ENCODE measurements at places on chromosomes 2 and 18.

GRCh38 chr2:30190637-30191036 lies 40.7 kb upstream of the LBH start:
- DNase-seq, result no peak

DNA sequence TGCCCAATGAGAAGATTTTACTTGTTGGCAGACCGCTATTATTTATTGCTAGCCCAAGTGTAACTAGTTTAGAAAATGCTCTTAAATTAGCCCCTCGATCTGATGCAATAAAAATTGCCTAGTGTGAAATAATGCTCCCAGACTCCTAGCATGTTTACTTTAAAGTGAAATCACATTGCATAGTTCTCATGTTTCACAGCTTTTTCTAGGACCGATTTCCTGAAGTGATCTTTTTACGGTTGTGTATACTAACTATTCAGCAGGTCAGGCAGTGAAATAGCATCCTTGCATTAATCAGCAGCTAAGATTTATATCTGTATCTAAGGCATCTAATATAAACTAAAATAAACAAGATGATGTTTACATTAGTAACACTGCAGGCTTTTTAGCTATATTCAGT lies 52.4 kb downstream of the PMS1 start:
- DNase-seq, result no peak

- DNase-seq, result no peak
These were observed 2.0 kb upstream of the CHRND start for GRCh38 chr2:232523682-232524597.

DNA sequence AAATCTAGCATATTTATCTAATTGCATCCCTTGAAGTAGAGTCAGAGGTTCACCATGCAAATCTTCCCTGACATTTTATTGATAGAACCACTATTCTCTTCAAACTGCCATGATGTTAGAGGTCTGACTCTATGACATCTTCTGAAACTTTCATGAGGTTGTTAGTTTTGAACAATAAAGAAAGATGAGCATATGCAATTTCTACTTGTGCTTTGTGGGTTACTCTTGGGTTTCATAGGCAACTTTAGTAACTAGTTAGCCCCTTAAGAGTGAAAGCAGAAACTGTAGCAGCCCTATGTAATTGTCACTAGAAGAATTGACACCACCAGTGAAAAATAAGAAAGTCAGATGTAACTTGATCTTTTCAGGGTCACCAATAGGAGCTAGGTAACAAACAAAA lies 53.1 kb upstream of the ZEB2 start:
- no peak for DNase-seq

DNA sequence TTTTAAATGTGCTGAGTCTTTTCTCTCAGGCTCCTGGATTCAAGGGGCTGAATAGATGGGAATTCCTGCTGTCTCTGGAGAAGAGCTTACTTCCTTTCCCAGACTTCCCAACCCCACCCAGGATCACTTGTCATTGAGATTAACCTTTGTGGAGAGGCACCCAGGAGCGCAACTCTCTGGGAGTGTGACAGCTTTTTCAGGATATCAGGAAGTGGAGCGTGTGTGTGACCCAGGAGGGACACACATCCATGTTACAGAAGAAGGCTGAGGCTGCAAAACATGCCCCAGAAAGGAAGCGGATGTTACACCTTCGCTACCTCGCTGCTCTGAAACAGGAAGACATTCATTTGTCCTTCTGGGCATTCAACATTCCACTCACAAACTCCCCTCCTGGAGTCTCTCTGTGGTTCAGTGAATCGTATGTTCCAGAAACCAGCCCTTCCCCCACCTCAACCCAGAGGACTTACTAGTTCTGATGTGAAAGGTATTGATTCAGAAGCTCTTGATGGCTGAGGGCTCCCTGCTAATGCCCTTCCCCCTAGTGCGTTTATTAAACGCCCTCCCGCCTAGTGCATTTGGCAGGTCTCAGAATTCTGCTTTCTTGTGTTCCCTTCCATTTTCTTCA lies 523.9 kb downstream of the TNS1 start:
- DNase-seq, result no peak

DNA sequence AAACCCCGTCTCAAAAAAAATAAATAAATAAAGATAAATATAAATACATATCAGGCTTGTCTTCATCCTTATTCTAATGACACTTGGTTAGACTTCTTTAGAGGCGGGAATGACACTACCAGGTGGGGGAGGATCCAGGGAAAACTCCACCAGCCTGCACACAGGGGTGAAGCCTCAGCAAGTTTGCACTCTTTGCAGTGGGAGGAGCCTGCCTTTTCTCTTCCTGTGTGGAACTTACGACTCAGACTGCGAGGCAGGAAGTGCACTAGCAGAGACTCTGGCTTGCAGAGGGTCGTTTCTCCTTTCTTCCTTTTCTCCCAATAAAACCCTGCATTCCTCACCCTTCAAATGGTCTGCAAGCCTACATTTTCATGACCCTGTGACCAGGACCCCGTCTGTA lies 153.6 kb upstream of the CBLN2 start:
- DNase-seq, result no peak

- DNase-seq, result no peak
These were observed 52.6 kb upstream of the EMILIN2 start for GRCh38 chr18:2794159-2794558.

- peak; percentile 17 for DNase-seq
These were observed 20.5 kb downstream of the KIAA1328 start for GRCh38 chr18:36849288-36850006.

DNA sequence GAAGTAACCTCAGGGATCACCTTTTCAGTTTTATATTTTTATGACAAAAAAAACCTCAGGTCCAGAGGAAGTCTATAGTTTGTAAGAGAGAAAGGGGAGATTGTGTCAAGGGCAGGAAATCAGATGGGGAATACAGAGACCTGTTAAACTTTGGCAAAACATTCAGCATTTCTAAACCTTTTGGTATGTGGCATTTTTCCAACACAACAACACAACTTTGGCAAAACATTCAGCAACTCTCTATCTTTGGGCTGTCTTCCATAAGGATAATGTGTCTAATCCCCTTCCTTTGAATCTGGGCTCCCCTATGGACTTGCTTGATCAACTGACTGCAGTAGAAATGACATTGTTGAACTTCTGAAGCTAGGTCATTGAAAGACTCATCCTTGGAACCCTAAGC lies 220.6 kb upstream of the CCDC68 start:
- no peak for DNase-seq

GRCh38 chr2:190462611-190463010 lies 54.5 kb downstream of the MFSD6 start:
- no peak for DNase-seq

DNA sequence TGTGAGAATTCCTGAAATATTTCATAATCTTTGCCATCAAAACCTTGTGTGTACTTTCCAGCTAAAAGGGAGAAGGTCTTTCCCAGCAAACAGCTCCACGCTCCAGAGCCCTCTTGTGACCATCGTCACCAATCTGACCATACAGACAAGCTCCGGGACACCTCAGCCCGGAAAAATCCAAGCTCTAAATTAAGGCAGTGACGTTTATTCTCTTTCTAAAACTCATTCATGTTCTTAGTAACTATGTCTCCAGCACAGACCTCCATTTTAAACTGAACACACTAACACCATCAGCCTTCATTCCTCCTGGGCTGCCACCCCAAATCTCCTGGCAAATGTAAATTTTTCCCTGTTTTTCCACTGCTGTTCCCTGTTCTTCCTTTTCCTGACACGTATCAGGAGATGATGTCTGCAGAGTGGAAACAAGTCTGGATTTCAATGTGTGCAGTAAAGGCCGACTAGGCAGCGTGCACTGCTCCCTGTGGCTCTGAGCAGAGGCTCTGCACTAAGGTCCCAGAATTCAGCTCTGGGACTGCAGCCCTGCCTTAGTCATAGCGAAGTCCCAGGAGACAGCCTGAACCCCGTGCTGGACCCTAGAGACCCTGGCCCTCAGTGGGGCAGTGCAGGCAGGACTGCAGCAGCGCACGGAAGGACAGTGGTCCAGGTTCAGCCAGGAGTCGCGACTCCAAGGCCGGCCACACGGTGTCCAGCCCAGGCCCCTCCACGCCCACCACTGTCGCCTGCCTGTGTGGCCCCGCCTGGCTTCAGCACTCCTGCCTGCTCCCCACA lies 452.5 kb upstream of the SALL3 start:
- no peak for DNase-seq

GRCh38 chr2:178331474-178332432 lies 119.2 kb downstream of the PRKRA start:
- DNase-seq, result no peak

GRCh38 chr2:228699400-228699799 lies 517.9 kb upstream of the SPHKAP start:
- no peak for DNase-seq

DNA sequence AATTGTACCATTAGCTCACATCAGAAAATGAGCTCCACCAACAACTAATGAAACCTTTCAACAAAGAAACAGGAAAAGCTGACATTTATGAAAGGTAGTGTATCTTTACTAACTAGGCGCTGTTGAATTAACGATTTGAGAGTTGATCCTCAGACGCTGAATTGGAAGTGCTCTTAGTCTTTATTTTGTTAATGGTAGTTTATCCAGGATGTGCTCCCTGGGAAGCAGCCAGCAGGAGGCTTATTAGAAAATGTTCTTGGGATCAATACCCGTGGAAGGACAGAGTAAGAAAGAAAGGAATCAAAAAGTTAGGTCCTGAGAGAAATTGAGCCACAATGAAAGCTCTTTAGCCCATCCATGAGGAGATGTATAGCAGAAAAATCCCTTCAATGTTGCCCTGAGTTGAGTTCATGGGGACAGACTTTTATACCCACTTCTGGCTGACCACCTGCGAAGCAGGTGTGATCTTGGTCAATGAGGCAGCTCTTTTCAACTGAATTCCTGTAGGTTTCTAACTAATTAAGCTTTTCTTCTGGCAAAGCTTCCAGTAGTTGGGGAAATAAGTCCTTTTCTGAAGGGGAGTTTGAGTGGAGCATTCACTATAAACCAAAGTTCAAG lies 492.6 kb upstream of the REG3G start:
- DNase-seq, result no peak

- DNase-seq, result peak; percentile 19
These were observed 155.3 kb upstream of the SLC39A10 start for GRCh38 chr2:195501746-195502145.

- no peak for DNase-seq
These were observed 52.0 kb upstream of the NFATC1 start for GRCh38 chr18:79343567-79344207.
